ENCODE measurements at places on chromosomes 4 and X.
A peak's percentile ranks its signal among the peaks of the same experiment; 100 is the strongest.

DNA sequence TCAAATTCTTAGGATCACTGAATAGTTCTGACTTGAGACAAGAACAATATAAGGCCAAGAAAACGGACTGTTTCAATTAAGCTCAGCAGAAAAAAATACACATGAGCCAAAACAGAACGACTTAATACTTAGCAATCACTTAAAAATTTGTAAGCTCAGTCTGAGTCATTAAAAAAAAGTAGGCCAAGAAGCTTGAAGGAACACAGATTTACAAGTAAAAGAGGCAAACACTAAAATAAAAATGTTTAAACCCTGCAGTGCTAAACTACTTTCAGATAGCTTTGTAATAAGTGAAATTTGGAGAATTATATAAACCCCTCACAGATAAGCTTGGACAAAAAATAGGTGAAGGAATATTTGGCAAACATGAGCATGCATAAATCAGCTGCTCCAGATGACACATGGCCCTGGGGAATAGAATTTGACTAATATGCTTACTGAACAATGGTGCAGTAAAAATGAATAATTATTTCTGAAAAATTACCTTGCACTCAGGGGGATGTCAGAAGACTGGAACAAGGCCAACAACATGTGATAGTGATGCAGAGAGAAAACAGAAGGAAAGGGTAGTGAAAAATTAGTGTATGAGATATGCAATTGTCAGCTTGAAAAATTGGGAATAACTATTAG lies 49.6 kb downstream of the LNX1 start:
- no peak for DNase-seq

DNA sequence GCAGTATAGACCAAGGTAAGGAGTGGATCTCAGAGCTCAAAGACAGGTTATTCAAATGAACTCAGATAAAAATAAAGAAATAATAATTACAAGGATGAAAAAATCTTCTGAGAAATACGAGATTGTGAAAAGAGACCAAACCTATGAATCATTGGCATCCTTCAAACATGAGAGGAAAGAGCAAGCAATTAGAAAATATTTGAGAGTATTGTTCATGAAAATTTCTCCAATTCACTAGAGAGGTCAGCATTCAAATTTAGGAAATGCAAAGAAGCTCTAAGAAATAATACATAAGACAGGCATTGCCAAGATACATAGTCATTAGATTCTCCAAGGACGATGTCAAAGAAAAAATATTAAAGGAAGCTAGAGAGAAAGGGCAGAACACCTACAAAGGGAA lies 93.5 kb upstream of the GALNTL6 start:
- DNase-seq: no peak

GRCh38 chr4:177105536-177105935 lies 204.1 kb upstream of the NEIL3 start:
- DNase-seq: no peak

GRCh38 chrX:115912372-115912897 lies 258.1 kb upstream of the AGTR2 start:
- DNase-seq: no peak

DNA sequence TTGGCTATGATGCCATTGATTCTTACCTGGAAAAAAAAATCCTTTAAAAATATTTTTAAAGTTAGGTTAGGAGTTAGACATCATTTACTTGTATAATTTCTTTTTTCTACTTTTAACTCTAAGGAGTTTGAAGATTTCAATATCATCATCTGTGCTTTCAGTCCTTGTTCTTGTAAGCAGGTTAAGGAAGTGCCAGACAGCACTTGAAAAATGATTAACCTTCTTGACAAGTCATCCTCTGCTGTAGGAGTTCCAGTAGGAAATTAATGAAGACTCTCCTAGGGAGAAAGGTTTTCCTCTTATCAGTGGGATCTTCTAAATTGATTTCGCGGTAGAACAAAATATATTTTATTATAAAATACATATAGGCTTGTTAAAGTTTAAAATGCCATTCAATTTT lies 29.1 kb upstream of the ANAPC4 start:
- no peak for DNase-seq

DNA sequence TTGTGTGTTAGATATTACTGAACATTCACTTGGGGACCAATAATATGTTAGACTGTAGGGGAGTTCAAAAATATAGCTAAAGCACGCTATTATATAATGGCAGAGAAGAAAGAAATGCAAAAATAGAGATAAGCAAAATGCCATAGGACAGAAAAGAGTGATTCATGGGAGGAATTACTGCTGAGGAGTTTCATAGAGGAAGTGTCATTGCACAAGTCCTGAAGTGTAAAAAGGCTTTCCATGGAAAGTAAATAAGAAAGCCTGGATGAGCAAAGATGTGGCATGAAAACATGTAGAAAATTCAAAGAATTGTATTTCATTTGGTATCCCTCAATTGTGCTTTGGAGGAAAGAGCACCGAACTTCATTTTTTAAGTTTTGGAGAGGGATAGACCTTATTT lies 14.5 kb downstream of the HMGB2 start:
- no peak for DNase-seq

- no peak for DNase-seq
Observed at GRCh38 chr4:71221510-71222466, 117.0 kb upstream of the SLC4A4 start.

GRCh38 chr4:148442832-148443511 lies 758 bp upstream of the NR3C2 start:
- peak; percentile 32 for DNase-seq

DNA sequence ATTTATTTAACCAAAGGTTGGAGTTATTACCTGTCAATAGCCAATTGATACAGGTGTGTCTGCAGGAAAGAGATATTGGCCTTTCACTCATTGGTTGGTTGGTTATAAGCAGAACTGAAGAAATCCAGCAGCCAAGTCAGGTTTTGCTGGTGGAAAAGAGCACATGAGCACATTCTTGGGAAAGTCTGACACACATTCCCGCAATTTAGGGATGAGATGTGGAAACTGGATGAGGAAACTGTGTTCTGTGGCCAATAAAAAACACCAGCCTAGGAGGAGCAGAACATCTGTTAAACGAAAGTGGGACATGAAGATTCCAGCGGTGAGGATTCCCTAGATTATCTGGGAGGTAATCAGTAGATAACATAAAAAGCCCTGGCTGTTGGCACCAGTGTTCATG lies 567.4 kb upstream of the CPEB2 start:
- DNase-seq: no peak

DNA sequence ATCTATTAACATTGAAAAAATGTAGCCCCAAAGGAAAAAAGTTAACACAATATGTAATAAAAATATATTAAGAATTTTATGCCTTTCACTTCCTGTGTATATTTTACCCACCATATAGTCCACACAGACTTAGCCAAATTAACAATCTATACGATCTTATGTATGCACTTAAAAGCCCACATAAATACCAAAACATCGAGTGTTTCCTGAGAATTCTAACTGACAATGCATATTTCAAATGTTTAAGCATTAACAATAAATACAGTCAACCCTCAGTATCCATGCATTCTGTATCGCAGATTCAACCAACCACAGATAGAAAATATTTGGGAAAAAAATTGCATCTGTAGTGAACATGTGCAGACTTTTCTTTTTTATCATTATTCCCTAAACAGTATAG lies 226.8 kb downstream of the COL25A1 start:
- no peak for DNase-seq

DNA sequence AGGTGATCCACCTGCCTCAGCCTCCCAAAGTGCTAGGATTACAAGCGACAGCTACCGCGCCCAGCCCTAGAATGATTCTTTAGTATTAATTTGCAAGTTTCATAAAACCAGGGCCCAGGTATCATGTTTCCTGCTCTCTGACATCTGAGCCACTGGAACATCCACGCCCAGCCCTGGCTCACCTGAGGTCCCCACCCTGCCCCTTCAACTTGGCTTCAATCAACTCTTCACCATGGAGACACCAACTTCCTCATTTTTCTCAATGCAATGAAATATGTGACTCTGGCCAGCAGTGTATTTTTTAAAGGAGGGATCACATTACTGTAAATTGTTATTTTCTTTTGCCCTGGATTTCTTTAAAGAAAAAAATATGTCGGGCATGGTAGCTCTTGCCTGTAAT lies 3.9 kb downstream of the PRSS12 start:
- DNase-seq: no peak

DNA sequence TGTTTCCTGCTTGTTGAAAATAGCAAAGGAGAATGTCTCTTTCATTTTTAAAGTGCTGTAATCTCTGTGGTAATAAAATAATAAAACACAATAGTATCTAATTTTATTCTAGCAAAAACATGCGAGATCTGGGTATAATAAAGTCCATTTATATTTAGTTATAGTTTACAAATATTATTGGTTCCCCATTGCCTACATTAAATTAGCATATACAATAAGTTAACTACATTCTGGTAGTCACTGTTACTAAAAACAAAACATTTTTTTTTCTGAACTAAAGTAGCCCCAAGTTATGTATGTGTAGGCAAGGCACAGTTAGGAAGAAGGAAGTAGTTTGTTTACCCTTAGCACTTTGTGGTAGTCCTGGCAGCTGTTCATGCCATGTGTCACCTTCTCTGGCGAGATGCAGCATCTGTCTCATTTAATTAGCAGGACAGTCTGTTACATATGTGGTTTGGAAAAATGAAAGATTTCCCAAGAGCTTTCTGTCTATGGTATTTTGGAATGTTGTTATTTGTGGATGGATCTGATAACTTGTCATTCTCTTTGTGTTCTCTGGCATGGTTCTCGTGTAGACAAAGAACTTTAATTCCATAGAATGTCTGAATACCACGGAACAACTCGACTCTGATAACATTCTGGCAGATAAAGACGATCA lies 231.3 kb upstream of the PITX2 start:
- DNase-seq: no peak

DNA sequence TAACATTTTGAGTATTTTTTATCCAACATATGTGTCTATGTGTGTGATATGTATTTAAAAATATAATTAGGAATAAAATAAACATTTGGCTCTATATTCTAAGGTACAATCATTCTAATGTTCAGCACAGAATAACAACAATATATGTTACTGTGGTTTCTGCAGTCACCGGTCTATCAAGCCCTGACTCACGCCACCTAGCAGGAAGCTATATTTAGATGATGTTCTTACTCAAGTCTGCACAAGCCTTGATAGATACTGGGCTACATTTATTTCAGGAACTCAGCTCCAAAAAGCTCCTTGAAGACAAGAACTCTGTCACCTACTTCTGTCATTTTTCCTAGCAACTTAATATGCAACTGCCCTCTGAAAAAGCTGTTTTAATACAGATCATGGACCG lies 152.0 kb upstream of the FTHL17 start:
- DNase-seq: no peak

GRCh38 chrX:67523932-67524331 lies 19.9 kb upstream of the AR start:
- no peak for DNase-seq

DNA sequence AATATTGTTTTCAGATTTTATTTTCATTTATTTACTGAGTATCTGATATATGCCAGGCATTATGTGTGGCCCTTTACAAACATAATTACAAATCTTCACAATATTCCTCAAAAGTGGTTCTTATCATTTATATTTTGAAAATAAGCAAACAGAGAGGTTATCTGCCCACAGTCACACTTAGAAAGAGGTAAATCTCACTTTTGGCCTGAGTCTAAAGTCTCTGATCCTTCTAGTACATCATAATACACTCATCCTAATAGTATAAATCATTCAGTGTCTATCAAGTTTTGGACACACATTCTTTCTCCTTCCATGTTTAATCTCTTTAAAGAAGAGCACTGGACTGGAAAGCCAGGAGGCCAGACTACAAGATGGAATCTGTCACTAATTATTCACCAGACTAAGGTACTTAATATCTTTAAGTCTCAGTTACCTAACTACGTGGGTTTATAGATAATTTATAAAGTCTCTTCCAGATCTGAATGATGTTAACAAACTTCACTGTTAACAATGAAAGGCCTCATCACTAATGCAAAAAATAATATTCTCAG lies 281.3 kb downstream of the PPP3CA start:
- DNase-seq: no peak
